ENCODE measurements at places on chromosomes 1 and 21.

DNA sequence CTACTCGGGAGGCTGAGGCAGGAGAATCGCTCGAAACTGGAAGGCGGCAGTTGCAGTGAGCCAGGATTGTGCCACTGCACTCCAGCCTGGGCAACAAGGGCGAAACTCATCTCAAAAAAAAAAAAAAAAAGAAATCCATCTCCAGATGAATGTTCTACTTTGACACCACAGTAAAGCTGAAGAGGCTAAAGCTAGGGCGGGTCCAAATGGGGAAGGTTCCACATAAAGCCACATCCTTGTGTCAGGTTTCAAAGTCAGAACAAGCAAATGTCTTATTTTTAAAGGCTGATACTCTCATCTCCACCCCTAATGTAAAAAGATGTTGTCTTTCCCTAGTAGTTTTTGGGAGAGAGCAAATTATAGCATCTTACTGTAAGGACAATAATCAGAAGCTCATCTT is 4.4 kb upstream of the WARS2 start:
- no peak for DNase-seq

DNA sequence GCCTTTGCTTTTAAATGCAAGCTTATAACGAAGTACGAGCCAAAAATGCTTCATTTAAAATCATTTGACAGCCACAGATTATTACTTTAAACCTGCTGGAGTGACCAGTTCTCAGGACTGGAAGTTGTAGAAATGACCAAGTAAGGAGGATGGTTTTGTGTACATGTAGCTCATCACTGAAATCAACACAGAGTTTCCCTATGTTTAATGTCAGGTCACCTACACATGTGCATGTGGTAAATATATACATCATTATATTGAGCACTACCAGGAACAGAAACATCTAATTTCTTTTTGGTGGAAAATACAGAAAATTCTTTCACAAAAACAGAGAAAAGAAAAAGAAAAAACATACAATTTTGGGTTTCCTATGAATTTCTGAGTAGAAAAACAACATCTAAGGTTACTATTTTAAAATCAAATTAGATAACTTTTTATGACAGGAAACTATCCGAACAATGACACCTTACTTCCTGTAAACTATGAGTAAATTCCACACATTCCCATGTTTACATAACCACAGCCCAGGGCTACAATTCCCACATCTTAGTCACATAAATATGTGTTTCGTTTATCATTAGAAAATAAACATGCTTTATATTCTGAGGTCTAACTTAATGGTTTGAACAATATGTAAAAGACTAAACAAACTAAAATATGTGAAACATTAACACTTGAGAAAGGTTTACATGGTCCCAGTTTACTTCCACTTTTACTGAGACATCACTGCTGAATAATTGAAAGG is 73.6 kb downstream of the ZNF281 start:
- DNase-seq = no peak

- no peak for DNase-seq
Measured at GRCh38 chr1:46315669-46316403, 12.3 kb downstream of the UQCRH start.

DNA sequence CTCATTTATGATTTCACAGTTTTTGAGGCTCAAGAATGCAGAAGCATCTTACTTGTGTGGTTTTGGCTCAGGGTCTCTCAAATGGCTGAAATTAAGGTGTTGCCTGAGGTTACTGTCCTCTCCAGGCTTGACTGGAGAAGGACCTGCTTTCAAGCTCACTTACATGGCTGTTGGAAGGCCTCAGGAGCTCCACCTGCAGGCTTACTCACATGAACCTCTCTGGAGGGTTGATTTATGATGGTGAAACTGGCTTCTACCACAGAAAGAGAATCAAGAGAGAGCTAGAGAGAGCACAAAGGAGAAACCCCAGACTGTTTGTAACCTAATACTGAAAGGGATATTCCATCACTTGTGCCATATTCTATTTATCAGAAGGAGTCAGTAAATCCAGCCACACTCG is 6.2 kb upstream of the KCNK2 start:
- DNase-seq = peak; percentile 29

DNA sequence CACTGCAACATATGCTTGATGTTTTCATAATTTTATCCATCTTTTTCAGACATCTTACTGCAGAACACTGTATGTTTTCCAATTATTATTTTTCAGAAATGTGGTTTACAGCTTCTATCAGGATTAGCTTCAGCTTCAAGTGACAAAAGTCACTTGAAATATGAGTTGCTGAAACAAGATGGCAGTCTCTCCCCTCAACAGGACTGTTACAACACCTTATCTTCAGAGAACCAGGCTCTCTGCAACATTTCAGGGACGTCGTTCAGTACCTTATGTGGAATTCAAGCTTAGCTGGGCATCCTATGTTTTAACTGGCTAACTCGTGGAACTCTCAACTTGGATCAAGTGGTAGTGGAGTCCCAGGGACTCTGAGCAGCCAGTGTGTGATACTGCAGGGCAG is 2.0 kb upstream of the UBE2G2 start:
- DNase-seq = peak; percentile 30

DNA sequence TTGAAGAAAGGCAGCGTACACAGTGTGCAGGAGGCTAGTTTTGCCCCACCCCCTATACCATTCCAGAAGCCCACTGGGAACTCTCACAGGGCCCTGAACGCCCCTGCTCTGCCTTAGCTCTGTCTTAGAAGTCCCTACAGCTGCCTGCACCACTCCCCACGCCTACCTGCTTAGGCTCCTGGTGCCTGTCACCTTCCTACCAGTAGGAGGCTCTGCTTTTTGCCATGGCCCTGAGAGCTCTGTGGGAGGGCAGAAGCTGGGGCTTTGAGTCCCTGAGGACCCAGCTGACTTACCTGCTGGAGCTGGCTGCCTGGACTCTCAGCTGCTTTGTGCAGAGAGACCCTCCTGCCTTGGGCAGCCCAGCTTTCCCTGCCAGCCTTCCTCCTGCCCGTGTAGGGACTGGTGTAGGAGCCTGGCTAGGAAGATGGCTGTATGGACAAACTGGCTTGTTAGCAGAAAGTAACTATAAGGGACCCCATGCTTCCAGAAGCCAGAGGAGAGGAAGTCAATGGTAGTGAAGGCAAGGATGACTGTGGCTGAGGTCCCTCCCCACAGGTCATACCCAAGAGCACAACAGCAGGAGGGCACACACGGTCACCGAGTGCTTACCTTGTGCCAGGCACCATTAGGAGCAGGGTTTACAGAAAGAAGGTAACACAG is 9.8 kb upstream of the CELSR2 start:
- peak; percentile 45 for DNase-seq

DNA sequence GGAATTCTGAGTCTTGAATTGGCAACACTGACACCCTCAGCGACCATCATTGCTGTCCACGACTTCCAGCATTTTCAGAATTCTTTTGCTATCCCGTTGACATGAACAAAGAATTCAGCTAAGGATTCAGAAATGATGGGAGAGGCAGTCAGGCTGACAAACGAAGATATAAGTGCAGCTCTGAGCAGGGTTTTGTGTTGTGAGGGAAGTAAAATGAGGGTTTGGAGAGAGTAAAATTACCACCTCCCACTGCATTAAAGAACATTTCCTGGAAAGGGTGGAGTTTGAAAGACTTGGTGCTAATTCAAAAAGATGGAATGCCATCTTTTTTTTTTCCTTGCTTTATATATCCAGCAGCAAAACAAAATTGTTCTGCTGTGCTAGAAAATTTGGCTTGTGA is 4.9 kb upstream of the ELK4 start:
- DNase-seq = no peak

GRCh38 chr1:7972285-7972684 is 10.8 kb downstream of the PARK7 start:
- no peak for DNase-seq

DNA sequence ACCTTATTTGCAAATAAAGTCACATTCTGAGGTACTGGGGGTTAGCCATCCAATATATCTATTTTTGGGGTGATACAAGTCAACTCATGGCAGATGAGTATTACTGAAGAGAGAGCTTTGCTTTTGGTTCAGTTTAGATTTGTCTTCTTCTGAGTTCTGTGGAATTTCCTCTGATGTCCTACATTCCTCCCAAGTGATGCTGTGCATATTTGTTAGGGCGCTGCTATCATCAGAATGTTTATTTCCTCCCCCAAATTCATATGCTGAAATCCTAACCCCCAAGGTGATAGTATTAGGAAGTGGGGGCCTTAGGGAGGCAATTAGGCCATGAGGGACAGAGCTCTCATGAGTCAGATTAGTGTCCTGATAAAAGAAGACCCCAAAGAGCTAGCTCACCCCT is 96.2 kb upstream of the WLS start:
- DNase-seq = no peak
